Bronchial smooth muscle cell (primary cell): ENCODE measurements at places on chromosomes 2 and 18. TPM values are rescaled to one million over a fixed set of nuclear protein-coding genes. Genes with fewer than 3 reads are reported as not detected.

Gene ERBB4
- 0.32 TPM in 1 of 2 replicates, not detected in the other for total RNA-seq

Gene AQP12A
- not detected in 2 replicates for total RNA-seq

Gene ANKRD30B
- total RNA-seq: under 0.01 TPM in 1 of 2 replicates, not detected in the other

Gene NCKAP5
- total RNA-seq: 0.52 and 1.1 TPM in 2 replicates

Gene MC2R
- not detected in 2 replicates for total RNA-seq

Gene M1AP
- total RNA-seq: not detected in 2 replicates

Gene CYP27A1
- 26.2 and 36.0 TPM in 2 replicates for total RNA-seq

Gene TCF23
- not detected in 2 replicates for total RNA-seq

Gene XDH
- 0.16 and 0.17 TPM in 2 replicates for total RNA-seq

Gene MAPK4
- total RNA-seq: under 0.01 TPM in 1 of 2 replicates, not detected in the other

Gene MC5R
- total RNA-seq: not detected in 2 replicates

Gene SLC16A14
- total RNA-seq: 1.7 and 6.1 TPM in 2 replicates

Gene TDRD15
- not detected in 2 replicates for total RNA-seq

Gene KYNU
- 1.6 and 13.2 TPM in 2 replicates for total RNA-seq

Gene ANKMY1
- 4.8 and 4.9 TPM in 2 replicates for total RNA-seq

Gene MALL
- total RNA-seq: 13.4 and 45.7 TPM in 2 replicates

Gene CCDC138
- total RNA-seq: 2.5 and 2.8 TPM in 2 replicates

Gene FOXD4L1
- total RNA-seq: under 0.01 TPM in 1 of 2 replicates, not detected in the other

Gene FAM161A
- total RNA-seq: 2.0 and 2.2 TPM in 2 replicates

Gene UCN
- total RNA-seq: 0.16 and 0.26 TPM in 2 replicates

Gene MYL1
- not detected in 2 replicates for total RNA-seq

Gene APOB
- under 0.01 TPM in 1 of 2 replicates, not detected in the other for total RNA-seq

Gene ANKRD53
- total RNA-seq: 0.95 and 1.7 TPM in 2 replicates

Gene MAP3K19
- total RNA-seq: not detected in 2 replicates

Gene HOXD10
- not detected in 2 replicates for total RNA-seq

Gene RASGRP3
- total RNA-seq: 0.60 and 0.63 TPM in 2 replicates

Gene VWA3B
- total RNA-seq: 0.16 and 0.17 TPM in 2 replicates

Gene IL1RN
- 0.16 TPM in 1 of 2 replicates, not detected in the other for total RNA-seq

Gene MRPS9
- total RNA-seq: 22.8 and 30.4 TPM in 2 replicates

Gene CMPK2
- total RNA-seq: 0.17 and 0.47 TPM in 2 replicates

Gene NYAP2
- total RNA-seq: not detected in 2 replicates

Gene PLCD4
- total RNA-seq: 6.1 and 7.6 TPM in 2 replicates

Gene SERPINB4
- total RNA-seq: not detected in 2 replicates

Gene CABYR
- 4.7 and 5.0 TPM in 2 replicates for total RNA-seq

Gene RAX
- total RNA-seq: not detected in 2 replicates

Gene SCYGR4
- not detected in 2 replicates for total RNA-seq
